IMR-90 (cell line): ENCODE measurements at places on chromosomes 5 and 9. TPM values are rescaled to one million over a fixed set of nuclear protein-coding genes. Genes with fewer than 3 reads are reported as not detected.
A peak's percentile ranks its signal among the peaks of the same experiment; 100 is the strongest.

The ANKDD1B gene
- polyA plus RNA-seq = 0.16 and 0.24 TPM in 2 replicates

The PCDHGA8 gene
- 0.87 and 0.89 TPM in 2 replicates for polyA plus RNA-seq

The ITGA2 gene
- polyA plus RNA-seq = 20.4 and 23.3 TPM in 2 replicates

The LOX gene
- polyA plus RNA-seq = 662 and 737 TPM in 2 replicates

The GTF3C4 gene
- 3.8 and 4.7 TPM in 2 replicates for polyA plus RNA-seq

The PCDHGC4 gene
- polyA plus RNA-seq = 0.60 and 0.65 TPM in 2 replicates

The SLC27A6 gene
- polyA plus RNA-seq = 0.02 TPM in 1 of 2 replicates, not detected in the other

The PDZD2 gene
- polyA plus RNA-seq = under 0.01 and 0.02 TPM in 2 replicates

GRCh38 chr5:180323160-180323559 lies 30.0 kb downstream of the GFPT2 start:
- H3K27me3 ChIP-seq = no peaks in the 10 kb centered on the region
- DNase-seq = no peak
- H3K4me3 ChIP-seq = no peak overlapping the region
- no peak overlapping the region for H3K27ac ChIP-seq
- H3K36me3 ChIP-seq = peaks cover 3% of the 10 kb centered on the region

DNA sequence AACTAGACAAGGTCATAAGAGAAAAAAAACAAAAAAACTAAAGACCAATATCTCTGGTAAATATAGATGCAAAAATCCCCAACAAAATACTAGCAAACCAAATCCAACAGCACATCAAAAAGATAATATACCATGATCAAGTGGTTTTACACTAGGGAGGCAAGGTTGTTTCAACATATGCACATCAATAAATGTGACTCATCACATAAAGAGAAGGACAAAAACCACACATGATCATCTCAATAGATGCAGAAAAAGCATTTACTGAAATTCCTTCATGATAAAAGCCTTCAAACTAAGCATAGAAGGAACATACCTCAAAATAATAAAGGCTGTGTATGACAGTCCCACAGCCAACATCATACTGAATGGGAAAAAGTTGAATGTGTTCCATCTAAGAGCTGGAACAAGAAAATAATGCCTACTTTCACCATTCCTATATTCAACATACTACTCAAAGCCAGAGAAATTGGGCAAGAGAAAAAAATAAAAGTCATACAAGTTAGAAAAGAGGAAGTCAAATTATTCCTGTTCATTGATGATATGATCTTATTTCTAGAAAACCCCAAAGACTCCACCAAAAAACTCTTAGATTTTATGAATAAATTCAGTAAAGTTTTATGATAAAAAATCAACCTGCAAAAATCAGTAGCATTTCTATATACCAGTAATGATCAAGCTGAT lies 72.2 kb upstream of the FAM169A start:
- no peak overlapping the region for H3K27ac ChIP-seq
- no peaks in the 10 kb centered on the region for H3K27me3 ChIP-seq
- H3K4me3 ChIP-seq = no peak overlapping the region
- H3K36me3 ChIP-seq = no peaks in the 10 kb centered on the region

- DNase-seq = no peak
- peak overlapping the region; percentile 85; the same call in 1 of the 2 replicates for H3K27ac ChIP-seq
- H3K27me3 ChIP-seq = no peaks in the 10 kb centered on the region
- H3K4me1 ChIP-seq = peaks cover 3% of the 10 kb centered on the region; the same call in 1 of the 2 replicates
These were observed 336.6 kb upstream of the DAB2 start for GRCh38 chr5:39761199-39761950.

DNA sequence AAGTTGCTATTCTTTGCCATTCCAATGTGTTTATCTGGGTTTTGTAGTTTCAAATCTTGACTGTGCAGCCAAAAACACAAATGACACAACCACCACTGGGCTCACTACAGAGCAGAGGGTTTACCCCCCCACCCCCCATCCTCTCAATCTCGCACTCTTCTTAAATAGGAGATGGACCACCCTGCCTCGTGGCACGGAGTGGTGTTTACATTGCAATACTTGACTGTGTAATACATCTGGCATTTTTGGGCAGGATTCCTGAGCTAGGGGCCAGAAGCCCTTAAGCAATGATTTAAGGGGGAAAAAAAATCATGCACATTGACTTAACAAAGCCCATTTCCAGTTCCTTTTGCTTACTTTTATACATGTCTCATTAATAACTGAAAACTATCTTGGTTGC lies 19.0 kb downstream of the PTCH1 start:
- H3K27ac ChIP-seq = no peak overlapping the region
- H3K27me3 ChIP-seq = no peaks in the 10 kb centered on the region
- DNase-seq = peak; percentile 77
- H3K4me1 ChIP-seq = peaks cover 24% of the 10 kb centered on the region

GRCh38 chr5:179867079-179867465 lies 8.5 kb upstream of the MRNIP start:
- DNase-seq = no peak
- H3K4me3 ChIP-seq = no peak overlapping the region
- H3K27ac ChIP-seq = no peak overlapping the region
- H3K4me1 ChIP-seq = no peaks in the 10 kb centered on the region
- no peaks in the 10 kb centered on the region for H3K27me3 ChIP-seq
- peaks cover 74% of the 10 kb centered on the region for H3K36me3 ChIP-seq

- no peak overlapping the region for H3K27ac ChIP-seq
- peaks cover 9% of the 10 kb centered on the region for H3K36me3 ChIP-seq
- H3K27me3 ChIP-seq = no peaks in the 10 kb centered on the region
- H3K4me1 ChIP-seq = no peaks in the 10 kb centered on the region
- H3K4me3 ChIP-seq = no peak overlapping the region
- DNase-seq = no peak
These were observed 35.2 kb downstream of the CEP72 start for GRCh38 chr5:647311-647710.

GRCh38 chr9:38408719-38409118 lies 15.5 kb downstream of the IGFBPL1 start:
- H3K27ac ChIP-seq = no peak overlapping the region
- no peaks in the 10 kb centered on the region for H3K4me1 ChIP-seq
- H3K4me3 ChIP-seq = no peak overlapping the region
- DNase-seq = no peak
- H3K27me3 ChIP-seq = peaks cover 84% of the 10 kb centered on the region
- H3K36me3 ChIP-seq = no peaks in the 10 kb centered on the region

- no peaks in the 10 kb centered on the region for H3K27me3 ChIP-seq
- peaks cover 9% of the 10 kb centered on the region for H3K4me1 ChIP-seq
- no peak overlapping the region for H3K4me3 ChIP-seq
These were observed 43.5 kb upstream of the ANKDD1B start for GRCh38 chr5:75567710-75568109.
